ENCODE measurements at places on chromosomes 4 and X.

DNA sequence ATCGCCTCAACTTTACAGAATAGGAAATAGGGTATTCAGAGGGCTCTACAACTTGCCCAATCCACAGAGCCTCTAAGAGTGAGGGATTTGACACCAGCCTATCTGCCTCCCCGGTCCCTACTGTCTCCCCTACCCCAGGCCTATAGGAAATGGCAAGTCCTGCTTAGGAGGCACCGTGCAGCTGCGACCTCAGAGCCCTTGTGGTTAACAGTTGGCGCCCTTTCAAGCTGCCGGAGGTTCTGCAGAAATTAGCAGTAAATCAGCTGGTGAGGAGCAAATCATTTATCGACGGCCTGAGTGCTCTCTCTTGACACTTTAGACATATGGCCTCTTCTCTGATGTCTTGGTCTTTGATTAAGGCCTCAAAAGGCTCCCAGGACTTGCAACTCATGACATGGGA lies 96.9 kb downstream of the CLNK start:
- no peak for DNase-seq

DNA sequence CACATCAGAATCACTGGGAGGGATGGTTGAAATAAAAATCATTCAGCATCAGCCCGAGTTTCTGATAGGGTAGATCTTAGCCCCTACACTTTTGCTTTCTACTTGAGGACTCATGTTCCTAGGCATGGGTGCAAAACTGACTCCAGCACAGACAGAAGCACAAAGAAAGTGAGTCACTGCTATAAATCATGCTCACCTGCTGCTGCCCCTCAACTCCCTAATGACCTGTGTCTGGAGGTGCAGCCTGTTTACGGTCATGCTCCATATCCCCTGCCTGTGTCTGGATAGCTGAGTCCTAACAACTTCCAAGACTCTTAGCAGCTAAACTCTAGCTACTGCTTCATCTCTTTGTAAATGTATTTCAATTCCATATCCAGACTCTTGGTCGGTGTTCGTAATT lies 57.8 kb downstream of the ADGRA3 start:
- no peak for DNase-seq

GRCh38 chrX:155966876-155967275 lies 30.6 kb upstream of the IL9R start:
- DNase-seq: peak; percentile 16

DNA sequence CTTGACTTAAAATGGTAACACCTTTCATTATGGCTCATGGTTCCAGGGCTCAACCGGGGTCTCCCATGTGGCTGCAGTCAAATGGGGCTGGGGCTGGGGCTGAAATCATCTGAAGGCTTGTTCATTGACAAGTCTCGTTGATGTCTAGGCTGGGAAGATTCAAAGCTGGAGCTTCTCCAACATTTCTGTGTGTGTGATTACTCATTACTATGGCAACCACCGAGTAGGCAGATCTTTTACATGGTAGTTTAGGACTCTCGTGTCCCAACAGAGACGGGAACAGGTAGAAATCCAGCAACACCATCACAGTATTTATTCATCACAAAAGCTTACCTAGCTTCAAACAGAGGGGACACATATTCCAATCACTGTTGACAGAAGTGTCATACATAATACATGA lies 7.8 kb downstream of the YTHDC1 start:
- DNase-seq: no peak

GRCh38 chr4:10096978-10097335 lies 19.6 kb downstream of the WDR1 start:
- DNase-seq: no peak

DNA sequence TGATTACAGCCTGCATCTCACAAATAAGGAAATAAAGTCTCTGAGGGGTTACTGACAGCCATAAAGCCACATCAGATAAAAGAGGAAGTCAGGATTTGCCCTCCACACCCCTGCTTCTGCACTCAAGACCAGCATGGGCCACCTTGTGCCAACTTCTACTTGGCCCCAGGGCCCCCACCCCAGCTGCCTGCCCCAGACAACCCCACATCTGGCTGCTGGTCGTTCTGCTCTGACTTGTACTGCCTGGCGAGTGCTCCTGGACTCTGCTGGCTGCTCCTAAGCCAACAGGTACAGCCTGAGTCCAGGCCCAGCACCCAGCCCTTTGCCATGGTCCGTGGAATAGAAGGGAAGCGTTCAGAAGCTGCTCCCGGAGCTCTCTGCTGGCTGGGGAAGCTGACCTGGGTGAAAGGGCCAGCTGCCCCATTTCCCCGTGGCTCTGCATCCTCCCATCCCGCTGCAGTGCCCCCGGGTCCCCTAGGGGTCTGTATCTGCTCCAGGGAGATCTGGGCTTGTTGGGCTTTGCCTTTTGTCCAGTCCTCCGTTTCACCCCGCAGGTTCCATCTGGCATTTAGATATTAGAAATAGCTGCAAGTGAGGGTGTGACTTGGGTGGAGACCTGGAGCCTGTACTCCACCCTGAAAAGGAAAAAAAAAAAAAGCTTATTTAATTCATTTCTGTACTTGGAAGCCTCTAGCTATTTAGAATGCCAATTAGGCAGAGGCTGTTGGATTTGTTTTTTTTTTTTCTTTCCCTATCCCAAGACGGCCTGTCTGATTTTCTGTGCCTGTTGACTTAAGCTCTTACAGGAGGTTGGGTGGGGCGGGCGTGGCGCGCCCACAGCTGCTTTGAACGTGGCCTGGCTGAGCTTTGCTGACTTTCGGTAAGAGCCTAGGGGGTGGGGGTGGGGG lies 194.7 kb downstream of the PTTG2 start:
- peak; percentile 80 for DNase-seq

GRCh38 chrX:19629541-19629940 lies 114.2 kb upstream of the MAP3K15 start:
- no peak for DNase-seq

DNA sequence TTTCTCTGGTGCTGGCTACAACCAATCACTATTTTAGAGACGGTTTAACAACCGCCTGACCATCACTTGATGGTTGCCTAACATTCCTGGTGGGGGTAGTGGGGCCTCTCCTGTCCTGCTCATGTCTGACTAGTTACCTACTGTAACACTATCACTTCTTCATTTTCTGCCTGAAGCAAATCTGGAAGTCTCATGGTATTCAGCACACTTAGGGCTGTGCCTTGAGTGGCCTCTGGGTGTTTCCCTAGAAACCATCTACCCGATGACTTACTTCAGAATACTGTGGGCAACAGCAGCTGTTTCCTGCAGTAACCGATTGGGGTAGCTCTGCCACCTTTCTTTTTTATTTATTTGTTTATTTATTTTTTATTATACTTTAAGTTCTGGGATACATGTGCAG lies 880.1 kb upstream of the INTU start:
- no peak for DNase-seq

DNA sequence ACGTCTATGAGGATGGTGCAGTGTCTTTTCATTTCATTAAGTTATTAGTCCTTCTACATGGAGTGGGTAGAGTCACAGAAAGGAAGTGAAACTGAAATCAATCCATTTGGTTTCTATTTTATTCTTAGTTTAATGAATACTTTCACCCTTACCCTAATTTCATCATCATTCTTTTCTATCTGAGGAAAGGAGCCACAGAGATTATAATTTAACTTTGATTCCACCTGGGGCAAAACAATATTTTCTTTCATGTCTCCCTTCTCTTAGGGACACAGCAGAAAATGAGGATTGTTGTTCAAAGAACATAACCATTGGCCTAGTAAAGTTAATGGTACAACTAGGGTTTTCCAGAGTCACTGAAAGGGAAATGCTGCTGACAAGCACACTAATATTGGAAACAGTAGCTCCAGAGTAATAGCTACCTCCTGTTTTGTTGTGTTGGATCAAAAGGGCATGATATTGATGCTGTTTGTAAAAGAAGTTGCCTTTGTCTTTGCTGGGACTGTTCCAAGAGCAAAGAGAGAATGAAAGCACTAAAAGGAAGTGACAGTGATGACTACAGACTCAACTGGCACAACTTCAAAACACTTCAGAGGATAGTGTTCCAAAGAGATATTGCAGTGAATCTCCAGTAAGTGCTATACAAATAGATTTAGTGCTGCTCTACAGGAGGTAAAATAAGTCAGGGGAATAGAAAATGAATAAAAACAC lies 247.1 kb upstream of the PITX2 start:
- DNase-seq: peak; percentile 52

- DNase-seq: no peak
These were observed 186.3 kb downstream of the MOSPD2 start for GRCh38 chrX:15059474-15059873.

- no peak for DNase-seq
These were observed 280.9 kb upstream of the EPHA5 start for GRCh38 chr4:65951177-65951576.

GRCh38 chrX:123918106-123918721 lies 43.3 kb upstream of the STAG2 start:
- DNase-seq: no peak

- DNase-seq: no peak
These were observed 33.2 kb downstream of the UNC5C start for GRCh38 chr4:95515589-95515988.

DNA sequence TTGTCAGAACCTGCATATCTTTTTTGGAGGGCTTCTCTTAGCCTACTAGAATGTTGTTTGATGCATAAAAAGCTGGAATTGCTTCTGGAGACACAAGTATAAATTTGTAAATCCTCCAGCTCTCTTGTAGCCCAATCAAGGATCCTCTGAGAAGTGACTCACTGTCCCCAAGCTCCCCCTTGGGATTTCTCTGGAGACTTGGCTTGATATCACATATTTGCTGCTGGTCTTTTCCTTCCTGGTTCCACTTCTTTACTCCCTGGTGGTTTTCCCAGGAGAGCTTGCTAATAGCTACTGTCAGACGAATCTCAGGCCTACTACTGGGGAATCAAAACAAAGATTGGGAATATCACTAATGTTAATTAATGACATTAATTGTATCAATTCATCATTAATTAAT lies 173.1 kb downstream of the STK32B start:
- DNase-seq: no peak

DNA sequence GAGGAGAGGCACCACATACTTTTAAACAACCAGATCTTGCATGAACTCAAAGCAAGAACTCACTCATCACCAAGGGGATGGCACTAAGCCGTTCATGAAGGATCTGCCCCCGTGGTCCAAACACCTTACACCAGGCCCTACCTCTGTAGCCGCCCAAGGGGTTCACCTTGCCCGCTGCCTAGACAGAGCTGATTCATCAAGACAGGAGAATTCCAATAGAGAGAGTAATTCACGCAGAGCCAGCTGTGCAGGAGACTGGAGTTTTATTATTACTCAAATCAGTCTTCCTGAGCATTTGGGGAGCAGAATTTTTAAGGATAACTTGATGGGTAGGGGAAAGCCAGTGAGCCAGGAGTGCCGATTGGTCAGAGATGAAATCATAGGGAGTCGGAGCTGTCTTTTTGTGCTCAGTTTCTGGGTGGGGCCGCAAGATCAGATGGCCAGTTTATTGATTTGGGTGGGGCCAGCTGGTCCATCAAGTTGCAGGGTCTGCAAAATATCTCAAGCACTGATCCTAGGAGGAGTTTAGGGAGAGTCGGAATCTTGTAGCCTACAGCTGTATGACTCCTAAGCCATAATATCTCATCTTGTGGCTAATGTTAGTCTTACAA lies 364.7 kb downstream of the PCDH7 start:
- DNase-seq: no peak

- DNase-seq: no peak
These were observed 442.9 kb upstream of the CTSO start for GRCh38 chr4:156396534-156396933.

DNA sequence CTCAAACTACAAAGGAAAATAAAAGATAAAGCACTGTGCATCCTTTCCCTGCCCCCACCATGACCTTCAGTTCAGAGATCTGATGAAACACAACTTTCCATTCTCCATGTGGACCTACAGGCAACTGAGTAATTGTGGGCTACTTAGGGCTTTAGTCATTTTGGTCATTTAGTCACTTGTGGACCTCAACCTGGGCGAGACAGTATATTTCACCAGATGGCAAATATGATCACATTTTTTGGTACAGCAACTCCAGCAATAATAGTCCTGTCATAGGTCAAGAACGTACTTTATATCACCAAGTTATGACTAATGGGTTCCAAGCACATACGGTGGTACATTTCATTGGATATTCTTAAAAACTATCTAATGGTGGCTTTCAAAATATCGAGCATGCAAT lies 141.2 kb downstream of the PDGFC start:
- DNase-seq: no peak

GRCh38 chrX:139052461-139052860 lies 340.9 kb upstream of the FGF13 start:
- no peak for DNase-seq

GRCh38 chr4:101682946-101683345 lies 107.6 kb upstream of the BANK1 start:
- no peak for DNase-seq

DNA sequence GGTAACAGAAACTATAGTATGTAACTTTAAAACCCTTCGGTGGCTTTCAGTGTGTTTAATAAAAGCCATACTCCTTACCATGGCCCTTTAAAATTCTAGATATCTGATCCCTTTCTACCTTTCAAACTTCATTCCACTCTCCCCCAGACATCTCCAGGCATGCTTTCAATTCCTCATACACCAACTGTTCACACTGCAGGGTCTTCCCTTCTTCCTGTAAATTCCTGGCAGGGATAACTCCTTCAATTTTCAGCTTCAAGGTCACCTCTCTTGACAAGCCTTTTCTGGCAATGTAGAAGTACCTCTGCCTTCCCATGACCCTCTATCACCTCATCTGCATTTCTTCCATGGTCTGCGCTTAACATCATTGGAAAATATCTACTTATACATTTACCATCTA lies 60.8 kb downstream of the WDFY3 start:
- DNase-seq: no peak

DNA sequence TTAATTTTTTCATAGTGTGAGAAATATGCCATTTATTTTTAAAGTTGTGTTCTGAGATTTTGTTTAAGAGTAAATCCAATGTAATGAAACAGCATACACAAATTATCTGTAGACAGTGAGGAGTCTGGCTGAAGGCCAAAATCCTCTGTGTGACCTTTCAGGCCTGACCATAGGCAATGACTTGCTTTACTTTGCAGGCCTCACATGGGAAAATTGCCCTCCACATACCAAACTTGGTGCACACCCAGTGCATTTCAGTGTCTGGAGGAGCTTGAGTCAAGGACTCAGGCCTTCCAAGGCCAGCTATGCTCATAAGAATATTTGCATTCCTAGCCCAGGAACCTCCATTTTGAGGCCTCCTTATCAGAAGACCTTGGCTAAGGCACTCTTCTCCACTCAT lies 430.1 kb downstream of the GABRG1 start:
- no peak for DNase-seq

DNA sequence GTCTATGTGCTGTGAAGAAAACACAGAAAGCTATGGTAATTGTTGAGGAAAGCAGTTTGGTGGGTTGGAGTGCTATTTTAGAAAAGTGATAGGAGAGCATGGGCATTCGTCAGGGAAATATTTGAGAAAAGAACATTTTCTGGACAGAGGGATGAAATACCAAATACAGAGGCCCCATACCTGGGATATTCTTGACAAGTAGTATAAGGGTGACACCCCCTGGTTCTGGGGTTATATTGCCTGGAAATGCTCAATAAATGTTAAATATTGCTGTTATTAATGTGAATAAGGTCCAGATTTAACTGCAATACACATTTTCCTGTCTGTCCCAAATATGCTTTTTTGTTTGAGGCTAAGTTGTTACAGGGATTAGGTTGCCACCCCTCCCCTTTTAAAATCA lies 42.9 kb downstream of the WWC2 start:
- DNase-seq: no peak
